ENCODE measurements at places on chromosomes 1 and 21. TPM values are rescaled to one million over a fixed set of nuclear protein-coding genes. Genes with fewer than 3 reads are reported as not detected.

DNA sequence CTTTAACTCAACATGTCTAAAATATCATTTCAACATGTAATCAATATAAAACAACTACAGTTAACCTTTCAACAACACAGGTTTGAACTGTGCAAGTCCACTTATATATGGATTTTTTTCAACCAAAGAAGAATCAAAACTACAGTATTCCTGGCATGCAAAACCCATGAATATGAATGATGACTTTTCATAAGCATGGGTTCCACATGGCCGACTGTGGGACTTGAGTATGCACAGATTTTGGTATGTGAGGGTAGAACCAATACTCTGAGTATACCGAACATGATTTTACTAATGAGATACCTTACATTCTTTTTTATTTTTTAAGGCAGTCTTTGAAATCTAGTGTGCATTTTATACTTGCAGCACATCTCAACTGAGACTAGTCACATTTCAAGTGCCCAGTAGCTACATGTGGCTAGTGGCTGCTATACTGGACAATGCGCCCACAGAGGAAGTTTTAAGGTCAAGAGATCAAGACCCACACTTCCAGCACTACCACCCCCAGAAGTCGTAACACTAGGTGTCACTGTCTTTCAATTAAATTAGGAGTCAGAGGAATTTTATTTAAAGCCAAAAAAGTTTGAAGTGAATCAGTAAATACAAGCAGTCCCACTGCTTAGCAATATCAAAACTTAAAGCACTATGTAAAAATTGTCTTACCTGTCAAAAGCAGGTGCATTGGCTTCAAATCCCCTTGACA lies 40.0 kb downstream of the SYNJ1 start:
- no peak overlapping the region for H3K27ac ChIP-seq
- peaks cover 68% of the 10 kb centered on the region for H3K36me3 ChIP-seq
- no peak overlapping the region for H3K4me3 ChIP-seq
- H3K27me3 ChIP-seq = no peaks in the 10 kb centered on the region
- DNase-seq = no peak

DNA sequence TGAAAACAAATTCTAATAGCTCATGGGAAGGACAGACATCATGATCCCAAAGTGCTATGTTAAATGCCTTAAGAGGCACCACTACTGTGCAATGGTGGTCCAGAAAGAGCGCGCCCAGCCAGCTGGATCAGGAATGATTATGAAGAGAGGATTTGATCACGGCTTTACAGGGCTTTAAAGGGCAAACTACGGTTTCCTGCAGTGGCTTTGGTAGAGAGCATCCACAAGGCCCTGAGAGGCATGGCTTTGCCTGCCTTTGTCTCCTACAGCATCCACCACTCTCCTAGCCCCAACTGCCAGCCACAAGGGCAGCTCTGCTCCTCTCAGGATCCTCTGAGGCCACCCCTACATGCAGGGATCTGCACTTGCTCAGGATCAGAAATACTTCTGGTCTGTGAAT lies 40.7 kb downstream of the ZNF281 start:
- H3K27ac ChIP-seq = no peak overlapping the region
- H3K27me3 ChIP-seq = no peaks in the 10 kb centered on the region
- H3K4me3 ChIP-seq = no peak overlapping the region
- no peak for DNase-seq
- H3K4me1 ChIP-seq = peaks cover 27% of the 10 kb centered on the region
- H3K36me3 ChIP-seq = no peaks in the 10 kb centered on the region

Gene SPRR2A
- not detected for total RNA-seq

Gene GJA5
- under 0.01 TPM for total RNA-seq

Gene ATG4C
- total RNA-seq = 8.4 TPM

All from stomach (tissue), 19 donors.